ENCODE measurements at places on chromosomes 5 and 9.
A peak's percentile ranks its signal among the peaks of the same experiment; 100 is the strongest.

GRCh38 chr5:42396111-42396510 is 27.1 kb upstream of the GHR start:
- DNase-seq, result no peak

GRCh38 chr5:167294882-167295680 is 996.4 kb upstream of the WWC1 start:
- DNase-seq, result peak; percentile 11

GRCh38 chr9:7009065-7009464 is 251.3 kb downstream of the KDM4C start:
- no peak for DNase-seq

- no peak for DNase-seq
Observed at GRCh38 chr9:107691664-107692063, 202.1 kb upstream of the KLF4 start.

GRCh38 chr5:23466401-23466912 is 41.0 kb upstream of the PRDM9 start:
- no peak for DNase-seq

DNA sequence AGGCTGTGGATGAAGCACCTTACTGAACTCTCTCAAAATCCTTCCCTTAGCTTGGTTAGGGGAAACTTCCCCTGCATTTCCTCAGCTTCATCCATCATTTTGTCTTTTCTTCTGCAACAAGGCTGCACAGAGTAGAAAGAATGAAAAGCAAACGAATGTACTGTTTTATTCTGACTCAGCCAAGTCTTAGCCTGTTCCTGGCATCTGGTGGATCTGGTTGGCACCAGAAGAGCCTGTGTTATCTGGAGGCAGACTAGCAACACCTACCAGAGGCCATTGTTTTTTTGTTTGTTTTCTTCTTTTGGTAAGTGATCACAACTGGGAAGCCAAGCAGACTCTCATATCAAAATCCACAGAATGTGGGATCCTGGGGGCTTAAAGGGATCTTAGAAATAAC is 200.7 kb downstream of the FANCC start:
- no peak for DNase-seq

DNA sequence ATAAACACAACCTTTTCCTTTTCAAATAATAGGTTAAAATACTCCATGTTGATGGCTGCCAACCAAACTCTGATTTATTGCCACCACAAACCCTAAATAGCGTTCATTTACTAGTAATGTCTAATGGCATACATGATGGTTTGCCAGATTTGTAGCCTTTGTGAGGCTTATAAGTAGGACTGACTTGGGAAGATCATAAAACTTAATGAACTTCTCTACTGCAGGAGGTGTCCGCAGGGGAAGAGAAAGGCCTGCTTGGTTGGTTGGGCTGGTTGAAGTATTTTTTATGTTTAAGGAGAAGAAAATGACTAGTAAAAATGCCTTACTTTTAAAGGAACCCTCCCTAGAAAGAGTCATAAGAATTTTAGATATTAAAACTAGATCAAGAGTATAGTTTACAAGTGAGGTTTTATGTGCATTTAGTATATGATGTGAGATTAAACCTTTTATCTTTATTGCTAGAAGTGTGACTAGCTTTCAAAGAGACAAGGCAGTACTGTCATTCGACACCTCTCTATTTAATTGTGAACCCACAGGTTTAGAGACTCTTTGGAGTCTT is 5.0 kb downstream of the PBX3 start:
- no peak for DNase-seq

DNA sequence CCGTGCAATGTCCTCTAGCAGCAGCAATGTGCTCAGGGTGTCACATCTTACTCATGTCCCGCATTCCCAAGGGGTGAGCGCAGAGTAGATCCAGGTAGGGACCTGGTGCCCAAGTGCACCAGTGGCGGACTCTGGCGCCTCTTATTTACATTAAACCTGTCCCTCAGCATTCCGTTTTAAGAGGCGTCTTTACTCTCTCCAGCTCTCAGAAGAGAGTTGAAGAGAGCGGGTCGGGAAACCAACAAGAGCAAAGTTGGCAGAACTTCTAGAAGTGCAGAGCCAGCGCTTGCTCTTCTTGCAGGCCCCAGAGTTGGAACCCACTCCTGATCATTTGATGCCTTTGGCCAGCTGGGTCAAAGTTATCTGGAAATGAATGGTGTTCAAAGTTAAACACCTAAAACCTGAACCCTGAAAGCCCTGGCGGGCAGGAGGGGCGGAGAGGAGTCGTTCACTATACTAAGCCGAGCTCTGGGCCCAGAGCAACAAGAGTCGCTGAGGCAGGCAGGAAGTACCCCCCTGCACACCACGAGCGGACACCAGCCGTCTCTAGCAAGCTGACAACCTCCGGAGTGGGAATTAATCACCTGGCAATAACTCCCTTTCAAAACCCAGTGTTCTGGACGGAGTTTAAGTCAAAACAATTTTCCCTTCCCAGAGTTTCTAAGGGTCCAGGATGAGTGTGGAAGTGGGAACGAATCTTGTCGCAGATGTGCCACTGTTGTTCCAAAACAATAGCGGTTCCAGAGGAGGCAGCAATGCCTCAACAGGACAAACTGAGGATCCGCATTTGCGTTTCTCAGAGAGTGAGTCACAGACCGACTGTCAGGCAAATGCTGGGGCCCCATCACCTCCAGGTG is 122.8 kb downstream of the TMEM161B start:
- DNase-seq, result no peak

DNA sequence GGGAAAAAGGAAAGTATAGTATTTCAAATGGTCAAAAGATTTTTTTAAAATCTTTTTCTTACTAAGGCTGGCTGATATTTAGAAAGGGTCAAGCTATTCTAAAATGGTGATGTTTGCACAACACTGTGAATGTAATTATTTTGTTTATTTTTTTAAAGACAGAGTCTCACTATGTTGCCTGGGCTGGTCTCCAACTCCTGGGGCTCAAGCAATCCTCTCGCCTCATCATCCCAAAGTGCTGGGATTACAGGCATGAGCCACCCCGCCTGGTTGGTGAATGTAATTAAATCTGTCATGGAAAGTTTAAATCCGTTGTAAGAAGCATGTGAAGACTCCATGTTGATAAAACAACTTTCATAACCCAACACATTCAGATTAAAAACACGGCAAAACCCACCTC is 2.6 kb downstream of the UBTD2 start:
- no peak for DNase-seq
